ENCODE measurements at places on chromosomes 11 and 22.

GRCh38 chr22:36212901-36213300 is 11.3 kb upstream of the APOL4 start:
- DNase-seq, result no peak

- DNase-seq, result no peak
Measured at GRCh38 chr11:30392221-30392784, 69.4 kb downstream of the ARL14EP start.

DNA sequence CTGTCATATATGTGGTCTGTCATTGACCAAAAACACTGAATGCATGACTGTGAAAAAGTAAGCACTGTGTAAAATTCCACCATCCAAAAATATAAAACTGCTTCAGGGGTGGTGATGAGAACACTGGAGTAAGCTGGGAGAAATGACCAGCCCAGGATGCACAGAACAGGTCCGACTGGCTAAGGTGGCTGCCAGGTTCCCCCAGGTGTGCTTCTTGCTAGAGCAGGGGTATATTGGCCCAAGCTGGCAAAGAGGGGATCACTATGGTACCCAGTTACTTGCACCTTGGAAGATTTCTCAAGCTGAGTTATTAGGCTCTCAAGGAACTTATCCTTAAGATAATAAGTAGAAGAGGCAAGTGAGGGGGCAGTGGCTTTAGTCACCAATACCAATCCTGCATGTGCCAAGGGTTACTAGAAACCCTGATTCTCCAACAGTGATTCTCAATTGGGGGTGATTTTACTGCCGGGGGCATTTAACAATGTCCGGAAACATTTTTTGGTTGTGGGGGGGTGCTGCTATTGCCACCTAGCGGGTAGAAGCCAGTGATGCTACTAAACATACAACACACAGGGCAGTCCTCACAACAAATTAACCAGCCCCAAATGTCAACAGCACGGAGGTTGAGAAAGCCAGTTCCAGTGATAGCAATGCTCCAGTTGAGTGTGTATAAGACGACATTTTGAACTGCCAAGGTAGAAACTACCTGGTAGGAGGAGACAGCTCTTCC is 15.7 kb downstream of the SNU13 start:
- no peak for DNase-seq

GRCh38 chr22:39287076-39287725 is 32.2 kb downstream of the RPL3 start:
- no peak for DNase-seq

DNA sequence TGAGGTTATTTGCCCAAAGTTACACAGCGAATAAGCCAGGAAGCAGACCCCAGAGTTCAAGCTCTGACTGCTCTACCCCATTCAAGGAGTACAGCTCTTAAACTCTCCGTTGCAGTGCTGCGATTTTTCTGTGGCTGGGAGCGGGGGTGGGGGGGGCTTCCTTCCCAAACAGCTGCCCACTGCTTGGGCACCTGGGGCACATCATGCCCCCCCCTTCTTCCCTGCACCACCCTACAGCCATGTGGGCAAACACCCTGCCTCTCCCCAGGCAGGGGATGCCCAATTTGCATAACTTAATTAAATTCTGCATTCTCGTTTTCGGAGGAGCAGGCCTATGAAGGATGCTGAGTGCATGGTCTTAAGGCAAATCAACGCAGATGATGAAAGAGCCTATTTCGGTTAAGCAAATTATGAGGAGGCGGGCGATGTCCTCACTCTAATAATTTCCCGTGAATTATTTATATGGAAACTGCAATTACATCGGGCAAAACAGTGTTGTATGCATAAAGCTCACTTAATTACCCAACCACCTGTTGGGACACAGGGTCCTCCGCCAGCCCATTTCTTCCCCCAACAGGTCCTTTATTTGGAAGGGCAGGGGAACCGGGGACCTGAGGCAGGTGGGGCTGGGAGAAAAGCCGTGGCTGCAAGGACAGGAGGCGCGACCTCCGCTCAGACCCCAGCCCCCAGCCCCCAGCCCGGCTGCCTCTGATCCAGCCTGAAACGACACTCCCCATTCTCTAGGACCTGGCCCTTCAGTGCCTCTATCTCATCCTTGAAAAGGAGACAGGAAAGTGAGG is 610.5 kb downstream of the BUD13 start:
- no peak for DNase-seq

DNA sequence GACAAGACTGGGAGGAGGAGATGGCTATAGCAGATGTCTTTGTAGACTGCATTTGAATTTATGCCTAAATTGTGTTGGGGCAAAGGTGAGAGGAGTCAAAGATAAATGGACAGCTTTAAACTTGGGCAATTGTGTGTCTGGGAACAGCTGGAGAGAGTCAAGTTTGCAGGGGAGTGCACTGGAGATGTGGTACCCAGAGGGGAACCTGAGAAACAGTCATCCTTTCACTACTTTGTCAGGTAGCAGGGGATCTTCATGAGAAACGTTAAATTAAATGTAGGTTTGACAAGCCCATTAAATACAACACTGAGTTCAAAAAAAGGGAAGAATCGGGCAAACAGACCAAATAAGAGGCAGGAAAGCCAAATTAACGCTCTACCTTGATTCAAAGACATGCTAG is 277.7 kb downstream of the OPCML start:
- no peak for DNase-seq
